Dermis microvascular lymphatic vessel endothelial cell (primary cell): ENCODE measurements at places on chromosomes 5 and 9. TPM values are rescaled to one million over a fixed set of nuclear protein-coding genes. Genes with fewer than 3 reads are reported as not detected.
A peak's percentile ranks its signal among the peaks of the same experiment; 100 is the strongest.

DNA sequence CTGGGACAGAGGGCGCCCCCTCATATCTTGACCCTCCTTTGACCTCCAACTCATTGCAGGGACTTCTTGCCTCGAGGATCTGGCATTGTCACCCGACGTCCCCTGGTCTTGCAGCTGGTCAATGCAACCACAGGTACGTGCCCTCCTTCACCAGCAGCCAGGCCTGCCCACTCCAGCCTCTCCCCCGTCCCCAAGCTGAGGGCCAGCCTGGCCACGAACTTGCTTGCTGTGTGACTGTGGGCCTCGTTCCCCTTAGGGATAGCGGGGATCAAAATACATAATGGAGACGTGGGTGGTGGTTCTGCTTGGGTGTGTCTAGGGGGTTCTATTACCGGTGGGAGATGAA lies 15.0 kb downstream of the DNM1 start:
- DNase-seq = no peak

DNA sequence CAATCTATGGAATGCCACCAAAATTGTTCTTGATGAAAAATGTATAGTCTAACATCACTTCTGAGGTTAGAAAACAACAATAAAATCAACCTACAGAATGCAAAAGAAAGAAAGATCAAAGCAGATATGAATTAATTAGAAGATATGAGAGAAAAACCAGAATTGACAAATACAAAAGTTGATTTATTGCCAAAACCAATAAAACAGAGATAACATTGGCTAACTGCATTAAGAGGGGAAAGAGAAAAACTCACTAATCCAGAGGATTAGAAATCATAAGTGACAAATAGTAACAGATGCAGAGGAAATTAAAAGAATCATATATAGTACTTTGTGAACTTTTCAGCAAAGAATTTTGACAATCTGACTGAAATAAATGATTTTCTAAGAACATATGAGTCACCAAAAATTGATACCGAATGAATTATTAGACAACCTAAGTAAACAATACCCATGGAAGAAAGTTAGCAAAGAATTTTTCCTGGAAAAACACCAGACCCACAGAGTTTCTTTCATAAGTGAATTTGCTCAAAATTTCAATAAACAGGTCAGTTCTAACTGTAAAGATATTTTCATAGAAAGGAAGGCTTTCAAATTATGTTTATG lies 167.7 kb downstream of the AOPEP start:
- peak; percentile 53 for DNase-seq

GRCh38 chr9:126341902-126342301 lies 15.3 kb downstream of the MVB12B start:
- DNase-seq = no peak

DNA sequence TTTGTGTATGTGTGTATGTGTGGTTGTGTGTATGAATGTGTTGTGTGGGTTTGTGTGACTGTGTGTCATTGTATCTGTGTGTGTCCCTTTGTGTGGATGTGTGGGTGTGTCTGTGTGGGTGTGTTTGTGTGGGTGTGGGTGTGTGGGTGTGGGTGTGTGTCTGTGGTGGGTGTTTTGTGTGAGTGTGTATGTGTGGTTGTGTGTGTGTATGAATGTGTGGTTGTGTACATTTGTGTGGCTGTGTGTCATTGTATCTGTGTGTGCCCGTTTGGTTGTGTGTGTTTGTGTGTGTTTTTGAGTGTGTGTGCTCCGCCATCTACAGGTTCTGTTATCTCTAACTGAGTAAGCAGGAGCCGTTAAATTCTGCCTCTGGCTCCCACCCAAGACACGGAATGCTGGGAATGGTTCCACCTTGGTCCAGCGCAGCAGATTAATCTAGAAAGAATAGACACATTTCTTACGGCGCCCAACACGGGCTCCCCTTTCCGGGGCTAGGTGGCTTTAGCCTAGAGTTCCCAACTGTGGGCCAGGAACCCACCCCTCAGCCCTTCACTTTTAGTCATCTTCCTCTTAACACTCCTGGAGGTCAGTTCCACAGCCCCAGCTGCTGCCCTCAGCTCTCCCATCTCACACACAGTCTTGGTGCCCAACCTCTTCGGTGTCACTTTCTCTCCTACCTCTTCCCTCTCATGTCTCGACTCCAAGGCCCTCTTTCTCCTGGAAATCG lies 197.1 kb downstream of the TTLL11 start:
- peak; percentile 65 for DNase-seq

- DNase-seq = no peak
These were observed 9.6 kb upstream of the TOR4A start for GRCh38 chr9:137267933-137268355.

- DNase-seq = peak; percentile 3
These were observed 482.9 kb downstream of the AGTPBP1 start for GRCh38 chr9:85258823-85259370.

- DNase-seq = no peak
These were observed 70.3 kb upstream of the VCAN start for GRCh38 chr5:83401122-83401731.

- no peak for DNase-seq
These were observed 1.4 kb upstream of the SNX18 start for GRCh38 chr5:54516051-54516655.

- no peak for DNase-seq
These were observed 14.3 kb upstream of the CORO2A start for GRCh38 chr9:98206754-98207153.

DNA sequence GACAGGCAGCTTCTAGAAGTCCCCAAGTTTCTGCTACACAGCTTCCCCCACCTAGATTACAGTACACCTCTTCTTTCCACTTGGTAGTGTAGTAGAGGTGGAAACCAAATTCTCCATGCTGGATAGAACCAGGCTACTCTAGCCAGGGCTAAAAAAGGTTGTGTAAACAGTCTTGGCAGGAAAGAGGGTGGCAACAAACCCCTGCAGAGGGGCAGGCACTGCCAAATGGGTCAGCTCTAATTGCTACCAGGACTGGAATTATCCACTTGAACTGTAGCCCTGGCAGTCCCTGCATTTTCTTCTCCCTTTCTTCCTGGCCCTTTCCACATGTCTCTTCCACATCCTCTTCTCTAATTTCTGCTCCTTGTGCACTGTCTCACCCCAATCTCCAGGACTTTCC lies 24.8 kb downstream of the RANBP3L start:
- no peak for DNase-seq

GRCh38 chr9:83775932-83776331 lies 41.6 kb downstream of the GKAP1 start:
- no peak for DNase-seq

GRCh38 chr5:159838551-159839222 lies 77.6 kb upstream of the ADRA1B start:
- no peak for DNase-seq

DNA sequence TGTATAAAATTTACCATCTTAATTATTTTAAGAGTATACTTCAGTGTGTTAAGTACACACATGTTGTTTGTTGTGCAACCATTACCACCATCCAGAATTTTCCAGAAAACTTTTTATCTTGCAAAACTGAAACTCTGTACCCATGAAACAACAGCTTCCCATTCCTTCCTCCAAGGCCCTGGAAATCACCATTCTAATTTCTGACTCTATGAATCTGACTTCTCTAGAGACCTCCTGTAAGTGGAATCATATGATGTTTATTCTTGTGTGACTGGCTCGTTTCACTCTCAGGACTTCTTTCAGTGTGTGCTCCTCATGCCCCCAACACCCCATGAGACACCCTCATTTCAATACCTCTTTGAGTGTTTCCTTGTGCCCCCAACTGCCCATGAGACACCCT lies 60.4 kb upstream of the COL15A1 start:
- DNase-seq = no peak

DNA sequence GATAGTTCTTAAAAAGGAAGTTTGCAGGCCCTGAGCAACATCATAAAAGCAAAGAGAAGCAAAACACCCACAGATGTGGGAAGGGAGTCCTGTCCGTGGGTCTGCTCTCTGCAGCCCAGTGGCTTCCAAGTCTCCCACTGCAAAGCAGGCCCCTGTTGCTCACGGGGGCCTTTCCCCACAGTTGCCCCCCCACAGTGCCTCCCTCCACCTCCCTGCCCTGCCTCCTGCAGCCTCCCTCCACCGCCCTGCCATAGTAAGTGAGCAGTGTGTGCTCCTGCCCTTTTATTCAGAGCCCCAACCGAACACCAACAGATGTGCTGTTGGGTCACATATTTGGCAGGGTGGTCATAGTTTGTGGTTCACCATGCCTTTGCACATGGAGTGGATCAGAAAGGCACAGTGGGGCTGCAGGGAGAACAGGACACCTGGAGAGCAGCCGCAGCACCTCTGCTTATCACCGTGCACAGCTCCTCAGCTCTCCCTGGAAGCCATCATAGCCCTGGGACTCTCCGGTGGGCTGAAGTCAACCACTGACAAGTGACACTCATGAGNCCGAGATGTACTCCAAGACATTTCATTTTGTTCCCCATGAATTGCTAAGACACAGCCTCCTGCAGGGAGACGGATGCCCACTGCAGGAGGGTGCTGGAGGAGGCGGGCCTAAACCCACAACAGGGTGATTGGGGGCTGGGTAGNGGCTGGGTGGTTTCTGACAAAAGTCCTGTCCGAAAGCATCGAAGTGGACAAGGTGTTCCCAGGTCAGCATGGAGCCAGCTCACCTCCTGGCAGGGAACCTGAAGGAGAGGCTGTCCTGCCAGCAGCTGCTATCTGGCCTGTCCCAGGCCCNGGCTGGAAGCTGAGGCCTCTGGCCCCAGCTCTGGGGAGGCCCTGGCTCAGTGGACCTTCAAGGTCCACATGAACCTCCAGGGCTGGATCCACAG lies 278.9 kb downstream of the GADD45G start:
- no peak for DNase-seq

DNA sequence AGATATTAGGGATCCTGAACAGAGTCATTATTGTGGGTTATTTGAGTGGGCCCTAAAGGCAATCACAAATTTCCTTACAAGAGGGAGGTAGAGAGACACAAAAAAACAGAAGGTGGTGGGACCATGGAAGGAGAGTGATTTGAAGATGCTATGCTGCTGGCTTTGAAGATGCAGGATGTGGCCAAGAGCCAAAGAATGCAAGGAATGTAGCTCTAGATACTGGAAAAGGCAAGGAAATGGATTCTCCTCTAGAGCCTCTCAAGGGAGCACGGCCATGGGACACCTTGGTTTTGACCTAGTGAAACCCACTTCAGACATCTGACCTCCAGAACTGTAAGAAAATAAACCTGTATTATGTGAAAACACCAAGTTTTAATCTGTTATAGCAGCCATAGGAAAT lies 53.8 kb downstream of the TTC39B start:
- DNase-seq = no peak

DNA sequence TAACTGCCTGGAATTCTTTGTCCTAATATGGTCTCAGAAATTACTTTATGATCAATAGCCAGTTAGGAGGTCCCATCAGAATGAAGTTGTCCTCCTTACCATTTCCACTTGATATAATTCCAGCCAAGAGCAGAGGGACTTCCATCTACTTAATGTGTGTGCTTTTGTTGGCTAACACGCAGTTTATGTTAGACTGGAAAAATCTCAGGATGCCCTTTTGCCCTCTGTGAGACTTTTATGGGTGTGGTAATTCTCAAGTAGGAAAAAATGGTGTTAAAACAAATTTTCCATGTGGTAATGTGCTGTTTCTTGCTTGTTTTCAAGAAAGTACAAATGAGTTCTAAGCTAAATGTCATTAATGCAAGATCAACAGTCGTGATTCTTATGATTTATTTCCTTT lies 327.1 kb downstream of the MTRR start:
- DNase-seq = no peak

DNA sequence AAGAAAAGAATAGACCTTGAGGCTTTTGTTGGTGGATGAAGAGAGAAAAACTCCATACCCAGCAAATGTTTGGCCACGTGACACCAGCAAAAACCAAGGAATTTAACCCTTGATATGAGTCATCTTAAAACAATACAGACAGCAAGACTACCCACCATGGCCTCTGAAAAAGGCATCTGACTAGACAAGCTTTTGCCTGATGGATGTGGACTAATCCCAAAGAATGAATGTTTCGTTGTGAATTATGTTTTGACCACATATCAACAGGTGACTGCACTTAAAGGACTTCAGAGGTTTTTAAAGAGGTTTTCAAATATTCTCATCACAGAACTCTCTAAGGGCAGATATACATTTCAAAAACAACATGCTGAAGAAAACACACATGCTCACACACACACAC lies 33.0 kb upstream of the SLC1A3 start:
- no peak for DNase-seq

- DNase-seq = no peak
These were observed 162.0 kb downstream of the RGS3 start for GRCh38 chr9:113625486-113625885.

DNA sequence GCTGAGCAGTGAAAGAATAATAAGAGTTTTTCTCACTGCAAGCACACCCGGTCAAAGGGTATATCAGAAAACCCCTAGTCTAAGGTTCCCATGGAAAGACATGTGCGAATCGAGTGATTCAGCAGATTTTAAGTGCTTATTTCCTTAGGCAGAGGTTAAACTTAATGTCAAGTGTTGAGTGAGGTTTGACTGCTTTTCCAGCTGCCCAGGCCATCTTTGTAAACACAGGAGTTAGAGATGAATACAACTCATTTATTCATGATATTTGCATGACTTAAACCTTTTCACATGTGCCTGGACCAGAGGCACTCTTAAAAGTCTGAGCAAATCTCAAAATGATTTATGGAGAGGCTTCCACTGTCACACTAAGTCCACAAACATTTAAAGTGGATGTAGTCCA lies 137.8 kb upstream of the RGMB start:
- no peak for DNase-seq

Gene C5orf52
- total RNA-seq = not detected in 2 replicates

Gene ANKRD34B
- total RNA-seq = not detected in 2 replicates

Gene PDCD1LG2
- total RNA-seq = 0.51 and 0.77 TPM in 2 replicates
